Left ventricle myocardium superior (tissue), 1 donor: ENCODE measurements at places on chromosomes 4 and X. TPM values are rescaled to one million over a fixed set of nuclear protein-coding genes. Genes with fewer than 3 reads are reported as not detected.

- no peak for DNase-seq
Observed at GRCh38 chr4:174183259-174183658, 100.2 kb downstream of the FBXO8 start.

- peak; percentile 29 for DNase-seq
Observed at GRCh38 chrX:38117485-38117884, 103.2 kb downstream of the SRPX start.

PPBP gene
- 0.74 TPM for total RNA-seq

DNA sequence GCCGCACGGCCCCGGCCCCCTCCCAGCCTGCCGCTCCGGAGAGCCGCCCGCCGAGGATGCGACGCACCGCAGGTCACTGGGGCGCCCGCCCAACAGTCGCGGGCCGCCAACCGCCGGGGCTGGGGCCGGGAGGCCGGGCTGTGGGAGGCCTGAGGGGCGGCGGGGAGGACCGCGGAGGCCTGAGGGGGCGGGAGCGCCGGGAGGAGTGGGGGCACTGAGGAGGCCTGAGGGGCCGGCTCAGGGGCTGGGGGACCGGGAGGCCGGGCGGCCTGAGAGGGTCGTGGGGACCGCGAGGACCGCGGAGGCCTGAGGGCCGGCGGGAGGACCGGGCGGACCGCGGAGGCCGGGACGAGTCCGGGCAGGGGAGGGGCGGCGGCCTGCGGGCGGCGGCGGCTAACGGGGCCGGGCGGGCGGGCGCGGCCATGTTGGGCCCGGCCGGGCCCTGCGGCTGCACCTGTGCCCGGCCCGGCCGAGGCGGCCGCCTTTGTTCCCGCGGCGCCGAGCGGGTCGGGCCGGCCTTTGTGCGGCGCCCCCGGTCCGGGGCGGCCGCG, 353 bp downstream of the NSD2 start:
- no peak for DNase-seq

- DNase-seq, result no peak
Observed at GRCh38 chr4:30028826-30029225, 691.3 kb upstream of the PCDH7 start.

- DNase-seq, result no peak
Observed at GRCh38 chr4:70488748-70489147, 16.8 kb downstream of the MUC7 start.

SMIM10L2A gene
- 2.3 TPM for total RNA-seq

- DNase-seq, result no peak
Observed at GRCh38 chr4:29927895-29928294, 792.3 kb upstream of the PCDH7 start.

DNA sequence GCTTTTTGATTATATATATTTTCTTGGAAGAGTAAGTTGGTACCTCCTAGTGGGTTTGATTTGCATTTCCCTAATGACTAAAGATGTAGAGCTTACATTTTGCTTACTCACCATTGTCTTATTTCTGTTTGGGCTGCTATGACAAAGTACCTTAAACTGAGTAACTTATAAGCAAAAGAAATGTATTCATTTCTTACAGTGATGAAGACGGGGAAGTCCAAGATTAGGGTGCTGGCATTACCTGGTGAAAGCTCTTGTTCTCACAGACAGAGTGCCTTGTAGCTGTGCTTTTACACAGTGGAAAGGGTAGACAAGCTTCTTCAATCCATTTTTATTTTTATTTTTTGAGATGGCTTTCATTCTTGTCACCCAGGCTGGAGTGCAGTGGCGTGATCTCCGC, 229.2 kb upstream of the AGA start:
- no peak for DNase-seq
